Smooth muscle cell of the pulmonary artery (primary cell): ENCODE measurements at places on chromosomes 12 and 14. TPM values are rescaled to one million over a fixed set of nuclear protein-coding genes. Genes with fewer than 3 reads are reported as not detected.

The KRT72 gene
- not detected in 2 replicates for total RNA-seq

The TAS2R8 gene
- total RNA-seq: not detected in 2 replicates

The LUM gene
- 115 and 562 TPM in 2 replicates for total RNA-seq

The IFNG-AS1 gene
- total RNA-seq: 0.07 TPM in 1 of 2 replicates, not detected in the other

The FERMT2 gene
- 153 and 174 TPM in 2 replicates for total RNA-seq

The SERPINA10 gene
- not detected in 2 replicates for total RNA-seq

The FGD4 gene
- total RNA-seq: 12.3 and 28.5 TPM in 2 replicates

The CCDC38 gene
- total RNA-seq: not detected in 2 replicates

The SUDS3 gene
- 36.8 and 38.8 TPM in 2 replicates for total RNA-seq

The SCFD1 gene
- total RNA-seq: 94.2 and 126 TPM in 2 replicates

The PDE3A gene
- total RNA-seq: 44.1 and 108 TPM in 2 replicates

The CTDSP2 gene
- 81.6 and 108 TPM in 2 replicates for total RNA-seq

The CSRP2 gene
- total RNA-seq: 17.8 and 19.0 TPM in 2 replicates

The SOX5 gene
- total RNA-seq: 3.0 and 6.6 TPM in 2 replicates

The KRT8 gene
- total RNA-seq: 9.3 and 32.5 TPM in 2 replicates

The PRH2 gene
- total RNA-seq: not detected in 2 replicates

The PTPRR gene
- total RNA-seq: 0.78 and 0.92 TPM in 2 replicates

The GPD1 gene
- total RNA-seq: 0.13 and 0.20 TPM in 2 replicates

The CIROP gene
- total RNA-seq: 0.13 TPM in 1 of 2 replicates, not detected in the other

The MEG3 gene
- 203 and 396 TPM in 2 replicates for total RNA-seq

The PLA2G1B gene
- not detected in 2 replicates for total RNA-seq

The IRF9 gene
- total RNA-seq: 54.0 and 57.1 TPM in 2 replicates

The KRT4 gene
- not detected in 2 replicates for total RNA-seq

The CMA1 gene
- not detected in 2 replicates for total RNA-seq

The ENDOU gene
- total RNA-seq: 0.40 and 0.52 TPM in 2 replicates

The KCNA1 gene
- total RNA-seq: 0.33 TPM in 1 of 2 replicates, not detected in the other

The PRPH gene
- total RNA-seq: 0.33 and 1.9 TPM in 2 replicates

The EML1 gene
- total RNA-seq: 59.8 and 93.1 TPM in 2 replicates

The CFAP73 gene
- total RNA-seq: not detected in 2 replicates

The FAR2 gene
- 2.9 and 10.7 TPM in 2 replicates for total RNA-seq

The TRPV4 gene
- total RNA-seq: 1.3 and 1.4 TPM in 2 replicates

The PKP2 gene
- total RNA-seq: 1.8 and 3.4 TPM in 2 replicates

The GALNT8 gene
- 0.07 TPM in 1 of 2 replicates, not detected in the other for total RNA-seq

The MFAP5 gene
- total RNA-seq: 37.3 and 80.5 TPM in 2 replicates

The ALX1 gene
- total RNA-seq: not detected in 2 replicates

The TSPAN19 gene
- not detected in 2 replicates for total RNA-seq

The PAX9 gene
- 0.10 and 0.52 TPM in 2 replicates for total RNA-seq

The AVPR1A gene
- total RNA-seq: 1.9 TPM in 1 of 2 replicates, not detected in the other

The LBHD2 gene
- not detected in 2 replicates for total RNA-seq

The TMEM132C gene
- total RNA-seq: 0.07 TPM in 1 of 2 replicates, not detected in the other

The TAS2R31 gene
- total RNA-seq: 3.7 and 6.7 TPM in 2 replicates

The GPX2 gene
- total RNA-seq: not detected in 2 replicates

The MORN3 gene
- 0.65 and 0.86 TPM in 2 replicates for total RNA-seq

The DIO2 gene
- total RNA-seq: 18.7 and 97.5 TPM in 2 replicates

The KCNC2 gene
- total RNA-seq: not detected in 2 replicates

The TAS2R19 gene
- 5.1 and 9.1 TPM in 2 replicates for total RNA-seq
